SJCRH30 (cell line): ENCODE measurements at places on chromosomes 2 and 18.
A peak's percentile ranks its signal among the peaks of the same experiment; 100 is the strongest.

GRCh38 chr2:100577777-100578176 is 15.0 kb downstream of the PDCL3 start:
- no peak for DNase-seq

GRCh38 chr2:106581328-106581727 is 94.2 kb downstream of the CD8B2 start:
- no peak for DNase-seq

DNA sequence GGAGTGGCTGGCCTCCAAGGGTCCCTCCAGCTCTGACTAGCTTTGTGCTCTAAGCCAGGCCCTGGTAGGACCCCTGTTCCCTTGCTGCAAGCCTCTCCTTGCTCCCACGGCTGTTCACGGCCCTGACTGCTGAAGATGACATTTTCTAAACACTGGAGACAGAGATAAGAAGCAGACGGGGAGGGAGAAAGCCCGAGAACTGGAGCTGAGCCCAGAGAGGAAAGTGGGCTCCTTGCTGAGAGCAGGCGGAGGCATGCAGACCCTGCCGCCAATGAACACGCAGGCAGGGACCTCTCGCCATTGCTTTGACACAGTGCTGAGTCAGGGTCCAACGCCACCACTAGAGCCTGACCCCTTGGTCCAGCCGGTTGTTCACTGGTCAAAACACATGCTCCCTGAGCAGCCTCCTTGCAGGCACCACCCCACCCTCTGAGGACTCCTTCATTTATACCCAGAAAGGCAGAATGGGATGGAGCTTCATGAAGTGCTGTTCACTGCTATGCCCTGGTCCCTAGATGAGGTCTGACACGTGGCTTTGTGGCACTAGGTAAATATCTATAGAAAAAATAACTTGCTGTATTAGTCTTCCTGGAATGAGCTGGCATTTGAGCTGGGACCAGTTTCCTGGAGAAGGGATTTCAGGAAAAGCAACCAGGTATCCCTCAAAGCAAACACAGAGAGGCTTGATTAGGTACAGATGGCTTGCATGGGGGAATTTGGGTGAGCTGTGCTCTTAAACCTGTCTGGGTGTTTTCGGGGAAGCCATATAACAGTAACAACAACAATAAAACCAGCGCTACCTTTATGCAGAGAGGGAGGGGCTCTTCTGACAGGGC is 65.7 kb downstream of the MCFD2 start:
- DNase-seq, result no peak

- no peak for DNase-seq
Observed at GRCh38 chr2:55672630-55673029, 21.0 kb downstream of the PNPT1 start.

- peak; percentile 69 for DNase-seq
Observed at GRCh38 chr2:238513346-238513745, 86.6 kb downstream of the ASB1 start.

DNA sequence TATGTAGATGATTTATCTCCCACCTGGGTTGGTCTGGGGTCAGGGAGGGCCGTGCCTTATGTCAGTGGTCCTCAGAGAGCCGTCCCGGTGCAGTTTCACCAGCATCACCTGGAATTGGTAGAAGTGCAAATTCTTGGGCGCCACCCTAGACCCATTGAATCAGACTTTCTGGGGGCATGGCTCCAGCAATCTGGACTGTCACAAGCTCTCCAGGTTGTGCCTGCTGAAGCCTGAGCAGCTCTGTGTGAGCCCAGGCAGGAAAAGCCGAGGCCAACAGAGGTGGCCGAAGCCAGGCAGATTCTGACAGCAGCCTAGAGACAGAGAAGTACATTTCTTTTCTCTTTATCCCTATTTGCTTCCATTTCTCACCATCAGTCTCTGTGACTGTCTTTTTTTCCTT is 98.4 kb upstream of the SEC11C start:
- no peak for DNase-seq

- peak; percentile 31 for DNase-seq
Observed at GRCh38 chr2:5473635-5474034, 218.5 kb upstream of the SOX11 start.

- no peak for DNase-seq
Observed at GRCh38 chr18:76708071-76708721, 114.2 kb upstream of the ZNF236 start.

GRCh38 chr2:68774569-68775271 is 40.1 kb downstream of the ARHGAP25 start:
- no peak for DNase-seq

DNA sequence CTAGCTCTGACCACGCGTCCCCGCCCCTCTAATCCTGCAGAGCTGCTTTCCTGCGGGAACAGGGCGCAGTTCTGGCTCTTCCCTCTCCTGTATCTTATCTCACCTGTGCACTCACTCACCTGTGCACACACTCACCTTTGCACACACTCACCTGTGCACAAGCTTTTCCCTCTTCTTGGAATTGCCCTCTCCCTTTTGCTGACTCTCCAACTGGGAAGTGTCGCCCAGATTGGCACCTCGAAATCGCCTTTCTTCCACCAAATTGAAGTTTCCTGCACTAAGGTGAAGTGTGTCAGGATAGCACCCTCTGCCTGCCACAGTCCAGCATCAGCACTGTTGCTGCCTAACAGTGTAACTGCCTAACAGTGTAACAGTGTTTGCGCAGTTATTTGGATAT is 566 bp upstream of the CMPK2 start:
- no peak for DNase-seq

- no peak for DNase-seq
Observed at GRCh38 chr2:234162861-234163260, 112.4 kb downstream of the SPP2 start.

- DNase-seq, result no peak
Observed at GRCh38 chr2:106138543-106139237, 55.4 kb downstream of the UXS1 start.

DNA sequence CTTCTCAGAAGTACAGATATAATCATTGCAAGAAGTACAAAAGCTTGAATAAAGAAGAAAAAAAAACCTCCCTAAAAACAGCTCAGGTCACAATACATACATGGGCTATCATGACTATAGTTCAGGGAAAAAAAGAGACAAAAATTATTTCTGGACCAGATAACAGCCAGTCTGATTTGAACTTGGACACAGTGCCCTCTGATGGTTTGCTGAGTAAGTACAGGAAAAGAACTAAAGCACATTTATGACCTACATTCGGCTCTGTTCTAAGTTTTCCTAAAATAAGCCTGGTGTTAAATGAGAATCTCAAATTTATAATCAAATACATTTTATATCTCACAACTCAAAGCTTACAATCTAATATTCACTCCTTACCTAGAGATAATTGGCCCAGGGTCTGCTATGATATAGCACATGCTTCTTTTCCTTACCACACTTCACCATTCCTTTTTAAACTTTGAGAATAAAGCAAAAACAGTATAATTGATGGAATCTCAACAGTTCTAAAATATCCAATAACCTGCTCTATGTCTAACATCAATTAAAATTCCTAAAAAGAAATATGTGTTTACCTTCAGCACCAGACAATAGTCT is 81.1 kb downstream of the RAPH1 start:
- DNase-seq, result peak; percentile 27

GRCh38 chr2:164450278-164450677 is 171.0 kb downstream of the GRB14 start:
- DNase-seq, result no peak

GRCh38 chr18:42437646-42438045 is 482.6 kb downstream of the PIK3C3 start:
- no peak for DNase-seq

DNA sequence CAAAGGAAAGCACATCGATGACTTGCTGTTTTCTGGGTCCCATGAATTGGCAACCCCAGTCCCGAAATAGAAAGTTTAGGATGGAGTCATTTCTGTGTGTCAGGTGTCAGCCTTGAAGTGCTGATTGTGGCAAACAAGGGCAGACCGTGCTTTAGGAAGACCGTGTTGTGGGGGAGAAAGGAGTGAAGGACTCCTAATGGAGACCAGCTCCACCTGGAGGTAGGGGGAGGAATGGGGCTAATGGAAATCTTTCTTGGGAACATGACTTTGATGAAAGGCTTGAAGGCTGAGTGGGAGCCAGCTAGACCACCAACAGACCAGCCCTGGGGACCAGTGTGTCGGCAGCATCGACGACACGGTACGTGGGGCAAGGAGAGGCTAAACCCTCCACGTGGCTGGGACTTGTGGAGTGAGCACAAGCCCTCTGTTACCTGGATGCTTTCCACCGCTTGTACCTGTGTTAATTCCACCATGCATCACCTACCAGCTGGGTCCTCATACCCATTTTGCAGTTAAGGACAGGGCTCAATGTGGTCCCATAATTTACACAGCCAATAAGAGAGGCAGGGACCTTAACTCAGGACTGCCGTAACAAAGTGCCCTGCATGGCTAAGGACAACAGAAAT is 104.2 kb downstream of the SH3BP4 start:
- peak; percentile 52 for DNase-seq

- DNase-seq, result no peak
Observed at GRCh38 chr2:73418343-73418742, 32.7 kb downstream of the ALMS1 start.

GRCh38 chr2:138474100-138474825 is 27.3 kb upstream of the SPOPL start:
- DNase-seq, result no peak

- peak; percentile 16 for DNase-seq
Observed at GRCh38 chr18:9025091-9025838, 77.2 kb upstream of the NDUFV2 start.

GRCh38 chr2:191158747-191159146 is 8.0 kb upstream of the STAT4 start:
- no peak for DNase-seq

DNA sequence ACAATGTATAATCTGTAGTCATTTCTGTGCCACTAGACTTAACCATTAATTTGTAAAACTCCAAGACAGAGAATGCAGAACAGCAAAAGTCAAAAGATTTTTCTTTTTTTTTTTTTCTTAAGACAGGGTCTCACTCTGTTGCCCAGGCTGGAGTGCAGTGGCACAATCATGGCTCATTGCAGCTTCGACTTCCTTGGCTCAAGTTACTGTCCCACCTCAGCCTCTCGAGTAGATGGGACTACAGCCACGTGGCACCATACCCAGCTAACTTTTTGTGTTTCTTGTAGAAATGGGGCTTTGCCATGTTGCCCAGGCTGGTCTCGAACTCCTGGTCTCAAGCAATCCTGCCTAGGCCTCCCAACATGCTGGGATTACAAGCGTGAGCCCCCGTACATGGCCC is 80.1 kb downstream of the TLK1 start:
- no peak for DNase-seq

DNA sequence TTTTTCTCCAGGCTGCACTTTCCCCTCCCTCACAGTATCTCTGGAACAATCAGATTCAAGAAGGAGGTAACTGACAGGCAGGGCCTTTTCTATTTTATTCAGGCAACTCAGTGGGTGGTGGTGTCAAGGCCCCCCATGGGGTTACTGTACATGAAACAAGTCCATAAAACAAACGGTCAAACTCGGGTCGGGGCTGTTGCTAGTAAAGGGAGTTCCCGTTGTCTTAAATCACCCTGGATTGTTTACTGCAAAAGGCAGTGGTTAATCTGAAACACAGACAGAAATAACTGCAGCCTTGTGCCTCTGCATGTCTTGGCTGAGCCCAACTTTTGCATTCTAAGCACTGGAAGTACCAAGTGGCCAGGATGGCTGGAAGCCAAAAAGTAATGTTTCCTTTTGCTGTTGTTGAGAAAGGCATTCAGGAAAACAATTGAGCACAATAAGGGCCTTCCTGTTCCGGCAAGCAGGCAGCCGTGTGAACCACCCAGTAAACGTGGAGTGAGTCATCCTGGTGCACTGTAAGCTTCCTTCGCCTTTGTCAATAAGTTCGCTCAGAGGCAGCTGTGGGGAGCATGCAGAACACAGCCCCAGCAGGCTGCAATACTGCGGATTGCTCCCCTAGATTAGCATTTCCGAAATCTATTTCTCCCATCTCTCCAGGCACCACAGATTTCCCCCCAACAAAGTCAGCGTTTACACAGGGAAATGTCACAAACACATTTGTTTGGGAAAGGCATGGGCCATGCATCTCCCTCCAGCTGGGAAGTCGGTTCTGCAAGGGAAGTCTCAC is 149.6 kb downstream of the IRS1 start:
- peak; percentile 91 for DNase-seq

GRCh38 chr2:199806179-199806578 is 44.8 kb downstream of the FTCDNL1 start:
- DNase-seq, result peak; percentile 17

DNA sequence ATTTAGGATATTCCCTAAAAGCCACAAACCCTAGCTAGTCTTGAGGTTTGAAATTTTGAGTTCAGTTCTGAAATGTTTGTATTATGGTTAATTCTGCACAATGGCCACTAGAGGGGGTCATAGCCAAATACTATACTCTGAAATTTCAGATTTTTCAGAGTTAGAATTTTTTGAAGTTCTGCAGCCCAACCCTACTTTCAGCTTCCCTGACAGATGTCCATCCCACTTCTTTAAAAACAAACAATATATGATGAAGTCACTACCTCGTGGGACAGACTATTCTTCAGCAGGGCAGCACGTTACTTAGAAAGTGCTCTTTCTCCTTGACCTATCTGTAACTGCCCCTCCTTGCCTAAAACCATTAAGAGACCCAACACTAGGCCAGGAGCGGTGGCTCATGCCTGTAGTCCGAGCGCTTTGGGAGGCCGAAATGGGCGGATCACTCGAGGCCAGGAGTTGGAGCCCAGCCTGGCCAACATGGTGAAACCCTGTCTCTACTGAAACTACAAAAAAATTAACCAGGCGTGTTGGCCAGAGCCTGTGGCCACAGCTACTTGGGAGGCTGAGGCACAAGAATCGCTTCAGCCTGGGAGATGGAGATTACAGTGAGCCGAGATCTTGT is 48.2 kb upstream of the PAPOLG start:
- peak; percentile 10 for DNase-seq

- DNase-seq, result no peak
Observed at GRCh38 chr18:6652098-6652497, 77.4 kb upstream of the ARHGAP28 start.
